ENCODE measurements at places on chromosomes 11 and 22.

GRCh38 chr22:28903729-28904128 lies 20.4 kb downstream of the ZNRF3 start:
- no peak for DNase-seq

- no peak for DNase-seq
These were observed 7.5 kb downstream of the SUSD2 start for GRCh38 chr22:24188705-24189248.

DNA sequence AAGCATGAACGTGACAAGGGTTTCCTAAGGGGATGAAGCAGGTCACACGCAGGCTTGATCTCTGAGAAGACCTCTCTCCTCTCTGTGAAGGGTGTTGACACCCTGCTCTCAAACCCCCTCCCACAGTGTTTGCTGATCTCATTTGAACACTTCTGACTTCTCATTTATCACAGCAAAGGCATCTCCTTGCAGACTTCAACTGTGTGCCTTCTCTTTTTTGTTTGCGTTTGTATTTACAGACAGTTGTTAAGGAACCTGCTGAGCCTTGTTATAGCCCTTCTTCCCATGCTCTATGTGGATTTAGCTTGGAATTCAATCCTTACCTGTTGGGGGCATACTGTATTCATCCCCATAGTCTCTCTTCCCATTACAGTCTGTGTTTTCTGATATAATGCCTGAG lies 206.5 kb downstream of the NELL1 start:
- no peak for DNase-seq

GRCh38 chr11:78773492-78773891 lies 198.8 kb upstream of the NARS2 start:
- DNase-seq = no peak

DNA sequence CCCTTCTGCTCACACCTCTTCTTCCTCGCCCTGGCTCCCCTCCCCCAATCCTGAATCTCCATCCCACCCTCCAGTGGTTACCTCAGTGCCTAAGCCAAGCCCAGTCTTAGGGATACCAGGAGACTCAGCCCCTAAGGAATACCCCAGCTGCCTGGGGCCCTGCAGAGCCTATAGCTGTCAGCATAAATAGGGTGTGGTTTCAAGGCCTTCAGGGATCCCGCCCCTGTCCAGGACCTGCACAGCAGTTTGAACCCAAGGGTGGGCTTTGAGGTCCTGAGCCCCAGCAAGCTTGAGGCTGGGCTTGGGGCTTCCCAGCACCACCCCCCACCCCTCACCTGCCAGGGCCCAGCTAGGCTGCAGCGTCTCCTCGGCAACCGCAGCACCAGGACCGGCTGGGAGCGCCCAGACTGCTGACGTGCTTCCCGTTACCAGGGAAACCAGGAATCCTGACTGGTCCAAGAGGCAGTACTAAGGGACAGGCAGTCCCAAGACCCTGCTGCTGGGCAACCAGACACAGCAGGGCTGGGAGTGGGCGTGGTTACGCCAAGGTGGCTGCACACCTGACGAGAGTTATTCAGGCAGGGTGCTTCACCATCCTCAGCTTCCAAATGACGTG lies 13.7 kb downstream of the APBB1 start:
- peak; percentile 81 for DNase-seq

DNA sequence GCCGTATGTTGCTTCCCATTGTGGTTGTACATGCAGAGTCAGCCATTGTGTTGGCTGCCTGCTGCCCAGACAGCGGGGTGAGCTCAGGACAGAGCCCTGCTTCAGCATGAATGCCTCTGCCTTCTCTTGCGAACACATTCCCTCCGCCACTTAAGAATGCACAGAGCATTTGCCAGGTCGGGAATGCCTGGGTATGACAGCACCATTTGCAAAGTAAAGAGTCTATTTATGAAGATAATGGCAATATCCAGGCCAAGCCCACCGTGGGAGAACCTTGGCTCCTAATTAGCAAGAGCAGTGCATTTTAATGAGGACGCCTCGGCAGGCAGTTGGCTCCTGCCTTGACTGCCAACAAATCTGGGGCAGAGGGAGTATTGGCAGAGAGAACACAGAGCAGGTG lies 62.5 kb upstream of the SORL1 start:
- peak; percentile 63 for DNase-seq

- DNase-seq = no peak
These were observed 13.2 kb downstream of the FAM181B start for GRCh38 chr11:82720267-82721065.

- no peak for DNase-seq
These were observed 18.3 kb downstream of the PIK3IP1 start for GRCh38 chr22:31274017-31274416.

DNA sequence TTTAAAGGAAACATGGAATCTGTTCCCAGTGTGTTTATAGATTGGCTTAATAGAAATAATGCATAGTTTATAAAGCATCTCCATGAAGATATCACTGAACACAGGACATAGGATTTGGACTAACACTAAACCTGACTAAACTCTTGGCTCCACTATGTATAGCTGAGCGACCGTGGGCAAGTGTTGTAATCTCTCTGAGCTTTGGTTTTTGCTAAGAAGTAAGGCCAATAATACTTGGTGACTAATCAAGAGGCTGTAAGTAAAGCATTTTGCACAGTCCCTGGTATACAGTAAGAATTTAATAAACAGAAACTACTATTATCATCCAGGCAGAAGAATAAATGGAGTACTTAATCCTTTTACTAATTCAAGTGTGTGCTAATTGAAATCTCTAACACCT lies 125.5 kb upstream of the MTMR2 start:
- no peak for DNase-seq

DNA sequence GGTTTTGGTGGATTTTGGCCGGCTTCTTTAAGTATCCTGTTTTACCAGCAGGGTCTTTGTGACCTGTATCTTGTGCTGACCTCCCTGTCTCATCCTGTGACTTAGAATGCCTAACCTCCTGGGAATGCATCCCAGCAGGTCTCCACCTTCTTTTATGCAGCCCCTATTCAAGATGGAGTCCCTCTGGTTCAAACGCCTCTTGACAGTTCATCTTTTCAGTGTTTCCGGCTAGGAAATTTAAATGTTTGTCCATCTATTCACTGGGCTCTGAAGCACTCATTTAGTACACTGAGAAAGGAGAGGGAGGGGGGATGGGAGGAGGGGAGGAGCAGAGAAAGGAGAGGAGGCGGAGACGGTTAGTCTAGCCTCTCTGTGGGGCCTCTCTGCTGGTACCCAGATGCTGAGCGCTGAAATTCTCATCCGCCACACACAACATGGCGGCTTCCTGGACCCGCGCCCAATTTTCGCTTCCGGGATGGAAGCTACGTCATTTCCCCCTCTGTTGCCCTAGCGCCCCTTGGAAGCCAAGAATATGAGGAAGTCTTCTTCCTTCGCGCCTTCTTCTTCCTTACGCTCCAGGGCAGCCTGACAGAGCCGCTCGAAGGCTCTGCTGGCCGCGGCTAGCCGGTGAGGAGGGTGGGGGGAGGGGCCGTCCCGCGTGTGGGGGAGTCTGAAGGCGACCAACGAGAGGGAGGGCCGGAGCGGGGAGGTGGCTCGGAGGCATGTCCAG lies 69.0 kb upstream of the SYT13 start:
- peak; percentile 93 for DNase-seq

DNA sequence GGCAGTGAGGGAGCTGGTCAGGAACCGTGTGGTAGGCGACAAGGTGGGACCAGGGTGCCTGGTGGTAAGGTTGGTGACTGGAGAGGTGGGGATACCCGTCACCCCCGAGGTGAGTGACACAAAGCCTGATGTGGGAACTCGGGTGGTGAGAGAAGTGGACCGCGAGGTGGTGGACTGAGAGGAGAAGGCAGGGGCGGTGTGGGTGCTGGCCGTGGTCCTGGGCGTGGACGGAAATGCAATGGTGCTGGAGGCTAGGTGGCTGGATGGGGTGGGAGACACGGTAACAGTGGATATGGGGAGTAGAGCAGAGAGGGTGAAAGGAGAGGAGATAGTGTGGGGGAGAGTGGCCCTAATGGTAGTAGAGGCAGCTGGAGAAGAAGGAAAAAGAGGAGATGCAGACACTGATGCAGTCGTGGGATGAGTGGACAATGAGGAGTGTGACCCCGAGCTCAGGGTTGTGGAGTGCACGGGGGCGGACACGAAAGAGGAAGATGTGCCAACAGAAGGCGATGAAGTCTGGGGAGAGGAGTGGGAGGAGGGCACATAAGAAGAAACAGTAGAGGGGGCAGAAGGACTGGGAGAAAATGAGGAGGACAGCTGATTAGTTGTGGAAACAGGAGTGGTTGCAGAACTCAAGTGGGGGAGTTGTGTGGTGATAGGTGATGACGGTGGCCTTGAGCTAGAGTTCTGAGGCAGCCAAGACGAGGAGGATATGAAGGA lies 20.5 kb downstream of the MUC6 start:
- DNase-seq = no peak

DNA sequence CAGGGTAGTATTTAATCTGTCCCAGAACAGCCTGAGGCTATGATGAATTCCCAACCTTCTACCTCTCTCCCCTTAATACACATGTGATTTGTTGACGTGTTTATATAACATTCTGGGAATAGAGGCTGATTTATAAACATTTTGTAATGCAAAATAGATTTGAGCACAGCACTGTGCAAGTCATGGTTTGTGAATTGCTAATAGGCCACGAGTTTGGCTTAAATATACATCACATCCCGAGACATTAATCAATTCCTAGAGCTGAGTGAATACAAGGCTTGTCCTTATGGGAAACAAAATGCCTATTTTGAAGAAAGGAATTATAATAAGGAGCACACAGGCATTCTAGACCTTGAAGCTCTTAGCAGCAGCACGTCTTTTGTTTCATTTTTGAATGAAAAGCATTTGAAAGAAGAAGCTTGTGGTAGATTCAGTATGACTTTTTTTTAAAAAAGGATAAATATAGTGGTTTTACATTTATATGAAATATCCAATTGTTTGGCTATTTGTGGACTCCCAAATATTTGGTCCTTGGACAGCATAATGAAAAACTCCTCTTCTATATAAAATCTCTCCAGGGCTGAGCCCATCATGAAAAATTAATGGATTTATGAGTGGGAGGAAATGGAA lies 116.4 kb downstream of the SLC17A6 start:
- no peak for DNase-seq

GRCh38 chr11:126134461-126135155 lies 71.9 kb upstream of the CDON start:
- DNase-seq = no peak

GRCh38 chr11:47551086-47551485 lies 1.8 kb downstream of the CELF1 start:
- DNase-seq = no peak

DNA sequence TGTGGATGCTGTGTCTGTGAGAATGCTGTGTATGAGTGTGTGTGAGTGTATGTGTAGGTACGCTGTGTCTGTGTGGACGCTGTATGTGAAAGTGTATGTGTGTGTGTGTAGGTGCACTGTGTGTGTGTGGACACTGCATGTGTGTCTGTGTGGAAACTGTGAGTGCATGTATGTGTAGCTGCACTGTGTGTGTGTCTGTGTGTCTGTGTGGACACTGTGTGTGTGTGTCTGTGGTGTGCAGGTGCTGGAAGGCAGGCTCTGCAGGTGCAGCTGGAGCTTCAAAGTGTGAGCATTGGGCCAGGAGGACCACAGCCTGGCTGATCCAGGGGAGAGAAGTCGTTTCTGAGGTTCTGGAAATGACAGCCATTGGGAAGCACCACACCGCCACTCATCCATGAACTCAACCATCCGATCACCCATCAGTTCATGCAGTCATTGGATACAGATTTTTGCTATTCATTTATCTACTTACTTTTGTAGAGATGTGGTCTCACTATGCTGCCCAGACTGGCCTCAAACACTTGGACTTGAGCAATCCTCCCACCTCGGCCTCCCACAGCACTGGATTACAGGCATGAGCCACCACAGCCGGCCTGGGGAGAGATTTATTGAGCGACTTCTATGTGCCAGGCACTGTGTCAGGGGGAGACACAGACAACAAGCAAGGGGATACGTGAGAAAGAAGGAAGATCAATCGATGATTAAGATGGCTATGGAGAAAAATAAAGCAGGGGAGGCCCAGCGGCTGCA lies 9.6 kb downstream of the TRPM5 start:
- no peak for DNase-seq

DNA sequence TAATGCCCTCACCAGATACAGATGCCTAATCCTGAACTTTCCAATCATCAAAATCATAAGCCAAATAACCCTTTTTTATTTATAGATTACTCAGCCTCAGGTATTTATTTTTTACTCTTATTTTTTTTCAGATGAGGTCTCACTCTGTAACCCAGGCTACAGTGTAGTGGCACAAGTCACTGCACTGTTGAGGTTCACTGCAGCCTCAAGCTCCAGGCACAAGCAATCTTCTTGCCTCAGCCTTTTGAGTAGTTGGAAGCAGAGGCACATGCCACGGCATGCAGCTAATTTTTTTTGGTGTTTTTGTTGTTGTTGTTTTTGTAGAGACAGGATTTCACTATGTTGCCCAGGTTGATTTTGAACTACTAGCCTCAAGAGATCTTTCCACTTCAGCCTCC lies 49.5 kb downstream of the TTC28 start:
- no peak for DNase-seq

DNA sequence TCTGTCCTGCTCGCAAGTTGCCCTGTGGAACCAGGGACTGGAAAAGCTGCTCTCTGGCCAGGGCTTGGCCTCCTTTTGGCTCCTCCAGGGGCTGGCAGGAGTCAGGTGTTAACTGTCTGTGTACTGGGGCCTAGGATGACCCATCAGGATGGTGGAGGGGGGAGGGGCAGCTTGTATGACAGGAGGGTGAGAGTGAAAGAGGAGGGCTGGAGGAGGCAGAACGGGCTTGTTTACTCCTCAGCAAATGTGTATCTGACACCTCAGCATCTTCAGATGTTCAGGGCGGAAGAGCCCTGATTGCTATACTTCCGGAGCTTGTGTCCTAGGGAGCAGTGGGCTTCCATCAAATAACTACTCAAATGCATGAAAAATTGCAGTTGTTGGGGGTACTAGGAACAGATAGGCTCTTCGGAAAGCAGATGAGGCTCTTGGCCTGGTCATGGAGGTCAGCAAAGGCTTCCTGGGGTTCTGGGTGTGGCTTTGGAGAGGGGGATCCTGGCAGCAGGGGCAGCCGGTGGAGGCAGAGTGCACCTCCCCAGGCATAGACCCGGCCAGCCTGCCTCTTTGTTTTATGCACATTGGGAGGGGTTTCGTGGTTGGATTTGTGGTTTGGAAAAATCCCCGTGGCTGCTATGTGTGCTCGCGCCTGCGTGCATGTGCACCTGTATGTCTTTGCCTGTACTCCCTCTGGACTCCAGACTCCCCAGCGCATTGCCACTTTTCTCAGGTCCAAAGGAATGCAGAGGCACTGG lies 31.2 kb downstream of the CD82 start:
- DNase-seq = no peak

- DNase-seq = no peak
These were observed 2.6 kb upstream of the ATG2A start for GRCh38 chr11:64919627-64920026.

- no peak for DNase-seq
These were observed 12.2 kb downstream of the OR4D9 start for GRCh38 chr11:59523541-59523940.
